ENCODE measurements at places on chromosomes 5 and 9. TPM values are rescaled to one million over a fixed set of nuclear protein-coding genes. Genes with fewer than 3 reads are reported as not detected.

The MCIDAS gene
- not detected for polyA plus RNA-seq

The IFNA1 gene
- polyA plus RNA-seq: 0.09 TPM

The LCN15 gene
- 9.0 TPM for polyA plus RNA-seq

The KLF9 gene
- polyA plus RNA-seq: 22.0 TPM

The NR2F1 gene
- 1.4 TPM for polyA plus RNA-seq

DNA sequence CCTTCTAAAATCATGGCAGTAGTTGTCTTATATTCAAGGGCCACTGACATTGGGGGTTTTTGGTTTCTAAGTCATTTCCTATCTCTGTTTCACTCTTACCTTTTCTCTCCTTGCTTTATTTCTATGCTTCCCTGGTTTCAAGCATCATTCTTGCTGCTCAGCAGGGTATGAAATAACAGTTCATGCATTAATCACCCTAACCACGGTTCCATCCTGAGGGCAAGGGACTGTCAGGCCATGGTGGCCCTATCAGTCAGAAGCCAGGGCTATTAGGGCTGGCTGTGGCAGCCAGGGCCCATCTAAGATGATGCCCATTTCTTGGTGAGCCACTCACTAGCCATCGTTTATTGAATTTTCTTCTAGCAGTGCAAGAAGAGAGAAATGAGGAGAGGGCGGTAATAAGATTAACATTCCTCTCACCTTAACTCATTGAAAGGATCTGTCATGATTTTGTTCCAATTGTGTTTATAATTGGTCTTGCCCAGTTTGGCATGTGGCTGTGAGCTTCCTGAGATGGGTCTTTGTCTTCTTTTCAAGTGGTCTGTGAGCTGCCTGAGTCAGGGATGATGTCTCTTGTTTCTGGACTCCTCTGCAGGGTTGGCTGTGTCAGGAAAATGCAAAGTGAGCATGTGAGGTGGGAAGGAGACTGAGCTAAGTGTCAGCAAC is 45.2 kb downstream of the CYSTM1 start:
- DNase-seq: no peak

DNA sequence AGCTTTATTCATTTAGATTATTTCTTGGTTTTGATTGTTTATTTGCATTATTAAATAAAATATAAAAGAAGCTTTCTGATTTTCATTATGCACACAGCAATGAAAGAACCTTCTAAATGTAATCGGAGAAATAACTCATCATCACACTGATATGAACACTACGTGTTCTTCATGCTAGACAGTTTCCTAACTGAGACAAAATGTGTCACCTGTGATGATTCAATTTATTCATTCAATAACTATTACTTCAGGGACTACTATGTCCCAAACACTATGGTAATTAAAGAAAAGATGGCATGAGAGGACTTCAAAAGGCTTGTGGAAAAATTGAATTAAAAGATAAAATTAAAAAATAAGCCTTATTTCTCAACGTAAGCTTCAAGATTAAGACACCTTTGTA is 118.1 kb downstream of the SPEF2 start:
- no peak for DNase-seq
